ENCODE measurements at places on chromosomes 2 and 18. TPM values are rescaled to one million over a fixed set of nuclear protein-coding genes. Genes with fewer than 3 reads are reported as not detected.
A peak's percentile ranks its signal among the peaks of the same experiment; 100 is the strongest.

GRCh38 chr18:45980229-45980628 lies 13.1 kb upstream of the EPG5 start:
- no peak for DNase-seq

GRCh38 chr2:97994476-97994875 lies 1.3 kb downstream of the TMEM131 start:
- DNase-seq = no peak

Gene MOCOS
- 27.4 TPM for total RNA-seq

Gene ANKRD62
- not detected for total RNA-seq

Gene SIX2
- total RNA-seq = not detected

- DNase-seq = no peak
These were observed 70.1 kb downstream of the LDLRAD4 start for GRCh38 chr18:13288509-13289133.

DNA sequence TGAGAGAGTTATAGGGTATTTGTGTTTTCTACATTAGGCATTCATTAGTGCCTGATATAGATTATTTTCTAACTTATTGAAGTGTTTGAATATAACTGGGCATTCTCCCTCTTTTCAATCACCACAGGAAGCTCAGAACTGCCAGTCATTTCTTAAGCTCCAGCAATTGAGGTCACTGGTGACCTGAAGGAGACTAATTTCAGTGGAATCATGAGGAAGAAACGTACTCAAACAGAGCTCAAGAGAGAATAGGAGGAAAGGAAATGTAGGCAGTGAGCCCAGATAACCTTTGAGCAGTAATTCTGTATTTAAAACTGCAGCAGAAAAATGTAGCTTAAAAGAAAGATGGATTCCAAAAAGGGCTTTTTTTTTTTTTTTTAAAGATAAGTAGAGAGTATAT lies 1035.5 kb downstream of the SOCS6 start:
- DNase-seq = no peak

Gene TTN
- total RNA-seq = 1.1 TPM

- DNase-seq = no peak
These were observed 18.8 kb downstream of the ENOSF1 start for GRCh38 chr18:693466-694187.

DNA sequence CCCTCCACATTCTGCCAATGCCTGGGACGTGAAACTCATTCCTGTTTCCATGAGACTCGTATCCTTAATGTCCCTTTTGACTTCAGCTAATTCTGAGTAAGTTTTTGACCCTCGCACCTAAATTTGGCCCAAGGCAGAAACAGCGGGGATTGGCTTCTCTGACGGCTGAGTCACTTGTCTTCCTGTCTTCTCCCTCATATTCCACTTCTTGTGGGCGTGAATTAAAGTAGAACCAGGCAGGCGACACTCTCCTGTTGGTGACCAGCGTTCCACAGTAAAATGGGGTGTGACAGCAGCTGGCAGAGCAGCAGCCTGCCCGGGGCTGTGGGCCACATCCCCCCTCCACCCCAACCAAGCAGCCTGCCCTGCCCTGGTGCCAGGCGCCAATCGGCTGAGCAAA lies 15.5 kb downstream of the TTC32 start:
- no peak for DNase-seq

GRCh38 chr2:10891390-10891789 lies 20.3 kb upstream of the KCNF1 start:
- peak; percentile 5 for DNase-seq

Gene GTF3C2
- total RNA-seq = 19.2 TPM

Gene SLC4A5
- 1.2 TPM for total RNA-seq

GRCh38 chr18:40159141-40160017 lies 1795.7 kb upstream of the PIK3C3 start:
- no peak for DNase-seq

DNA sequence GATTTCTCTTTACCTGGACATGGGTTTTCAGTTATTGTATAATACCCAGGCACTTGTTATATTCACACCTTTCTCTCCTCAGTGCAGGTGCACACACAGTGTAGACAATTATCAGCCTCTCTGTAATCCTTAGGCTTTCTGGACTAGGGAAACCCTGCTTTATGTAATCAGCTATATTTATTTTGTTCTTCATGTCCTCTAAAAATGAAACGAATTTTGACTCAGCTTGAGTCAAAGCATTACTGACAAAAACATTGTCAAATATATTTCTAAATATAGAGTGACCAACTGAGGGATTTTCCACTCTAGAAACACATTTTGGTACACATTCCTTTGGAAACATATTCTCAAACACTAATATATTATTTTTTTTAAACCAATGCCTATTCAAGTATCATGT lies 144.8 kb upstream of the GULP1 start:
- DNase-seq = no peak

DNA sequence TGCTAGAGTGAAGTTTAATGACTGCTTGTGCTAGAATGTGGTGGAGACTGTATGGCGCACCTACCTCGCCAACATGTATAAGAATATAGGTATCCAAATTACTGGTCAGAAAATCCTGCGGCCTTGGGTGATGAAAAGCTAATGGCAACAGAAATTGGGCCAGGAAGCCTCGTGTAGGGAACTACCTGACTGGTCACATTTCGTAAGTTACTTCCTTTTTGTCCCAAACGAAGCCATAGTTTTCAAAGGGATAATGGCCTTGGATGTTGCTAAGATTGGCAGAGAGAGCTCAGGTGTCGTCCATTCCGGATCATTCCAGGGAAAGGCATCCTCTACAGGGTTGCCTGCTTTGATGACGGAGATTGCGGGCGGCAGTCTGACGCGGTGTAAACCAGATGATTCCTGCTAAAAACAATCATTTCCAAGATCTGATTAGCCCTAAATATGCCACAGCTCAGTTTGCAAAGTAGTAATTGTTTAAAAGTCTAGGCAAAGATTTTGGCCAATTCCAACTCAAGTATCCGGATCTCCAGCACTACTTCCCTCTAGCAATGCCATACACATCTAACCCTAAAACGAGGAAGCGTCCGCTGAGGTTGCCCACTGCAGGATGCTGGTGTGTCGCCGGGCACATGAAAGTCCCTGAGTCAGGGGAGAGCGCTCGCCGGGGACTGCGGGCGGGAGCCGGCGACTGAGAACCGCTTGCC lies 708 bp upstream of the MALT1 start:
- DNase-seq = no peak

DNA sequence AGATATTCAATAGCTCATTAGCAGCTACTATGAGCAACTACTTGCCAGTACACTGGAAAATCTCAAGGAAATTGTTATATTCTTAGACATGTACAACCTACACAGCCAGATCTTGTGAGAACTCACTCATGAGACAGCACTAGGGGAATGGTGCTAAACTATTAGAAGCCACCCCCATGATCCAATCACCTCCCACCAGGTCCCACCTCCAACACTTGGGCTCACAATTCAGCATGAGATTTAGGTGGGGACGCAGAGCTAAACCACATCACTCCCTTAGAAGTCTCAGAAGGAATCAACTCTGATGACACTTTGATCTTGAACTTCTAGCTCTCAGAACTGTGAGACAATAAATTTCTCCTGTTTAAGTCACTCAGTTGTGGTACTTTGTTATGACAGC lies 418.3 kb upstream of the SPHKAP start:
- no peak for DNase-seq

GRCh38 chr2:201151127-201151981 lies 31.6 kb upstream of the CASP10 start:
- no peak for DNase-seq

Gene C2orf49
- 5.2 TPM for total RNA-seq

- DNase-seq = no peak
These were observed 84.4 kb downstream of the TGOLN2 start for GRCh38 chr2:85243101-85244072.

GRCh38 chr2:44801289-44801840 lies 140.1 kb upstream of the SIX3 start:
- DNase-seq = no peak

- DNase-seq = no peak
These were observed 11.5 kb upstream of the SLC4A3 start for GRCh38 chr2:219615894-219616293.

- DNase-seq = no peak
These were observed at the start of gene DNAJC5G for GRCh38 chr2:27275211-27276150. DNAJC5G (plus strand) TSS chr2:27275433; CDS start chr2:27276729, 1,296 bp downstream.

DNA sequence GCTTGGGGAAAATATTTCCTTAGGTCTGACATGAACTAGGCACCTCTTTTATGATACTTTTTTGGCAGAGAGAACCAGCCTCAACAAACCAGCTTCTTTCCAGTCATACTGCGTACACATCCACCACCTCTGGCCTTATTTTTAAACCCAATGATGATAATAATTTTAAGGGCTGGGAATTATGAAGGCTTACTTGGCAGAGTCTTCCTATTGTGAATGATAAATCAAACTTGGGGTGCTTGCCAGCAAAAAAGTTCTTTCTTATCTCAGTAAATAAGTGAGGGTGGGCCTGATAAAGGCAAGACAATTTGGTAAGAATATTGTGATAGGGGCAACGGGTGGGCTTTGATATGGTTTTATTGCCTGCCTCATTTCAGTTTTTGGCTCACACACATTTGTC lies 1230.2 kb upstream of the ZEB2 start:
- no peak for DNase-seq

Gene DHRS9
- total RNA-seq = 0.30 TPM

DNA sequence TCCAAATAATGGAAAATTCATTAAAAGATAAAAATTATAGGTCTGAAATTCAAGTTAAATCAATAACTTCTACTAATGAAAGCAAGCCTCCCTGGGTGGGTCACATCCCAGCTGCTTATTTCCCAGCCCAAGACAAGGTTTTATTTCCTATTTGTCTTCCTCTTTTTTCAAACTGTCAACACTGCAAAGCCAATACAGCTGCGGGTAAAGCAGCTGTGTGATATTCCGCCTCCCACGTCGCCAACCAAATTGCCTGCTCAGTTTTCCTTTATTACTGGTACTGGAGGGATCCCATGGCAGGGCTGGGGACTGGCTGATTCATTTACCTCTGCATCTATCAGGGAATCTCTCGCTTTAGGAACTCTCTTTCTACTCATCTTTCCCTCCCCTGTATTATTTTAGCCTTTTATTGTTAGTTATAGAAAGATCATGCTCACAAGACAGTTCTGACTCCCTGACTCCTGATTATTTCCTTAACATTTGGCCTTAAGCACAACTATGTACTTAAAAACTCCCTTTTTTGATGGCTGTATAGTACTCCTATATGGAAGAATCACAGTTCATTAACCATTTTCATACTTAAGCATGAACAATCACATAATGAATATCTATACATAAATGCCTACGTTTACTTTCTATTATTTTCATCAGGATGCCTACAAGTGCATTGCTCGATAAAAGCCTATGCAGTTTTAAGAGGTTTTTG lies 253.1 kb downstream of the CDCA7 start:
- DNase-seq = no peak

- DNase-seq = no peak
These were observed 129.7 kb downstream of the PKP4 start for GRCh38 chr2:158586491-158586890.

Gene ELOA2
- total RNA-seq = not detected

- DNase-seq = no peak
These were observed 256.4 kb downstream of the MEIS1 start for GRCh38 chr2:66691031-66691965.

Gene RNF25
- total RNA-seq = 9.0 TPM

DNA sequence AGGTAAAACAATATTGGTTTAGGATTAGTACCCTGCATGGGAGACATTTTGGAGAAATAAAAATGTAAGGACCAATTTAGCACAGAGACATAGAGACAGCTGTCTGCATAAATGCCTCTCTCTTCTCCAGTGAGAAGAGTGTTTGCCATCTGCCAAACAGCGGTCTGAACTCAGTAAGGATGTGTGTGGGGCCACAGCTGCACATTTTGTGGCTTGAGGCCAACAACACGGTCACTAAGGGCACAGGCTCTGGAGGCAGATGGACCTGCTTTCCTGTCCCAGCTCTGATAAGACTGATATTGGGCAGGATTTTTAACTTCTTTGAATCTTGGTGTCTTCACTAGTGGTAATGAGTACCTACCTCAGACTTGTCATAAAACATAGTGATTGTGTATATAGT lies 10.2 kb downstream of the ZBTB14 start:
- no peak for DNase-seq

Gene IL1A
- total RNA-seq = not detected

- no peak for DNase-seq
These were observed 9.1 kb upstream of the TMEM37 start for GRCh38 chr2:119422360-119423107.

DNA sequence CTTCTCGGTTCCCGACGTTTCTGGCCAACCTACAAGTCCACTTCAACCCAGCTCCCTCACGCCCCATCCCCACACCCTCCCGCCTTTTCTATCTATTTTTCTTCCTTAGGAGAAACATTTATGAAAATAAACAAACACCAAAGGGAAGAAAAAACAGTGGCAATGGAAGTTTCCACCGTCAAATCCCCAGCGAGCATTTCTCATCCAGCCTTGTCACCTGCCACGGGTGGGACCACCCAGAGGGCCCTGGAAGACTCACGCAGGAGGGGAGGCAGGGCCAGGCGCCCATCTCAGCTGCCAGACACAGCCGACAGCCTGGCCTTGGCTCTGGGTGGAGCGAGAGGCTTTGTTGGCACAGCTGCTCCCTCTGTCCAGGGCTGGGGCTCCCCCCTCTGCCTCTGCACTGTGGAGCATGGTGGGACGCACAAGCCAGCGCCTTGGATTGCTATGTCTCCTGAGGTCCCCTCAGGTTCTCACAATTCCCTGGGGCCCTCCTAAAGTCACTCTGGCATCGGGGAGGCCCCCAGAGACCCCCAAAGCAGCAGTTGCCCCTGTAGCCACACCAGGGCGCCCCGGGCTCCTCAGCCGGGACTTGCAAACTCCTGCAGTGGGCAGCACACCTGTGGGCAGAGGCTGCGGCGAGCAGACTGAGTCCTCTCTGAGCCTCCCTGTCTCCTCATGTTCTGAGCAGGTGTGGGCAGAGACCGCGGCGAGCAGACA lies 395.7 kb upstream of the SALL3 start:
- DNase-seq = no peak

- no peak for DNase-seq
These were observed 74.0 kb downstream of the BCL11A start for GRCh38 chr2:60479226-60480088.

- DNase-seq = no peak
These were observed 24.3 kb downstream of the ACKR3 start for GRCh38 chr2:236593956-236594355.

DNA sequence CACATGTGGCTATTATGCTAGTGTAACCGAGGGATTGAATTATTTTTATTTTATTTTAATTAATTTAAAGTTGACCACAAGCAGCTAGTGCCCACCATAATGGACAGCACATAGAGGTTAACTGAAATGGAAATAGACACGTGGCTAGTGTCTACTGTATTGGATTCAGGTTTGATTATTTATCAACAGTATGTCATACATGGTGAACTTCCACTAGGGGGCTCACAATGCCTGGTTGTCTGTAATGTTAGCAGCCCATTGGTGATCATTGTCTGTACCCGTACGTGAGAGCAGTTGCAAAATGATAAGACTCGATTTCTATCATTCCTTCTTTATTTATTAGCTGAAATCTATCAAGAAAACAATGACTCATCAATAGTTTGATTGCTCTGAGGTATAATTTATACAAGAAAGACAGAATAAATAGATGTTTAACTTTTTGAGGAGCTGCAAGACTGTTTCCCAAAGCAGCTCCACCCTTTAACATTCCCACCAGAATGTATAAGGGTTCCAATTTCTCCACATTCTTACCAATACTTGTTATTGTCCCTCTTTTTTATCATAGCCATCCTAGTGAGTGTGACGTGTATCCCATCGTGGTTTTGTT lies 76.5 kb downstream of the CYBRD1 start:
- DNase-seq = no peak

Gene CNNM4
- total RNA-seq = 3.4 TPM

Gene TMEM17
- 0.50 TPM for total RNA-seq

Gene OTOS
- not detected for total RNA-seq

- no peak for DNase-seq
These were observed 35.6 kb downstream of the CLHC1 start for GRCh38 chr2:55196526-55196925.

Gene CRYGC
- not detected for total RNA-seq

Gene AQP12B
- total RNA-seq = not detected

All from left lobe of liver (tissue), 2 donors.